ENCODE measurements at places on chromosomes 1 and 21.
A peak's percentile ranks its signal among the peaks of the same experiment; 100 is the strongest.

DNA sequence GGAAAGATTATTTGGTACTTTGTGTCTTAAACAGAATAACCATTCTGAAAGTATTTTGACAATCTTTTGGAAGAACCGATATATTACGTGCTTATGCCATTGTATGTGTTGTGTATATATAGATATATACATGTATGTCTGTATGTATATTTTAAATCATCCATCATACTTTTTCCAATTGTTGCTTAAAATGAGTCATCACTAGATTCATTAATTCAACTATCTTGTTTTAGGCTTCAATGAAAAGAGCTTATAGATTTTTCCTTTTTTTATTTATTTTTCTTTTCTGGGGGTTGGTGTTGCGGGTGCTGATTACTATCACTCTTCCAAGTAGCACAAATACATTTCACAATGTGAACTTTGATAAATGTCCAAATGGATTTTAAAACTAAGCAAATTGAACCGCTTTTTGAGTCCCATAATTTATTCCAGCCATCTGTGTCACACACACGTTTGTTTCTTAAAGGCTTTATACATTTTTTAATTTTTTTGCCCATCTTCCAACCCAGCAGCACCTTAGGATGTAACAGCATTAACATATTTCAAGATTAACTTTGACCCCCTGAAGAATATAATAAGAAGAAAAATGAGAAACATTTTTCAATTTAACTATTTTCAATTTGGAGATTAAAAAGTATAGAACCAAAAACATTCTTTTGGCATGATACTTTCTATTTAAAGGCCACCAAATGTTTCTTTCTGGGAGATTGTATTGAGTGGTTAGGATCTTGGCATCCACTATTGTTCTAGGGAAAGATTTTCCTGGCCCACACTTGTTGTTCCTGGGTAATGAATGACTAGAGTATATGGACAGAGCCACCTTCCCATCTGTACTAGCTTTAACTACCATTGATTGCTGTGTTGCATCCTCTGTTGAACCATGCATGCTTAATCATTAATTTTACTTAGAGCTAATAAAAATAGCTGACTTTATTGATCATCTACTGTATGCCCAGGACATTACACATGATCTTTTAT is 9.3 kb upstream of the DPYD start:
- peak; percentile 56 for DNase-seq

GRCh38 chr1:95991787-95992520 is 729.6 kb upstream of the PTBP2 start:
- no peak for DNase-seq

- peak; percentile 35 for DNase-seq
Measured at GRCh38 chr1:43689289-43689688, 18.0 kb upstream of the ST3GAL3 start.

DNA sequence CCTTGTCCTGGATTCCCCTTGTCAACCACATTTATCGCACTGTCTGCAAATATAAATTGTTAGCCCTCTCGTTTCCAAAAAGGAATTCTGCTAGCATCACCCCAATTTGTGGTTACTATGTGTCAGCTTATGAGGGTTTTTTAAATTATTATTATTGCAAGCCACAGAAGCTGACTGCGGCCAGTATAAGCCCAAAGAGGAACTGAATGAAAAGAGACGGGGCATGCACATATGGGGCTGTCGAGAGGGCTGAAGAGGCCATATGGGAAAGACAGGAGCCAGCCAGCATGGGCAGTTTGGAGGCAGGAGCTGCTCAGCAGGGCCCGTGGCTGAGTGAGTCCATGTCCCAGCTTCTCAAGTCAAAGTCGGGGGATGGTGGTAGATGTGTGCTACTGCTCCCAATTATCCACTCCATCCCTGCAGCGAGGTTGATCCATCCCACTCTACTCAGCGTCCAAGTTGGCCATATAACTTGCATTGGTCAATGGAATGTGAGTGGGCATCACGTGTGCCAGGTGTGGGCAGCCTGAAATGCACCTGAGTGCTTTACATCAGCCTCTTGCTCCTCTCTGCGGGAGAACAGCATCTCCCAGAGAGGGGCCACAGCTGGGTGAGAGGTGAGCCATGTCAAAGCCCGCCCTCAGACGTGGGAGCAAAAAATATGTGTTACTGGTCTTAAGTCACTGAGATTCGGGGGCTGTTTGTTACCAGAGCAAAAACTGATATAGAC is 37.6 kb upstream of the LDLRAP1 start:
- DNase-seq, result no peak

GRCh38 chr1:200366577-200367253 is 43.1 kb downstream of the ZNF281 start:
- DNase-seq, result no peak

DNA sequence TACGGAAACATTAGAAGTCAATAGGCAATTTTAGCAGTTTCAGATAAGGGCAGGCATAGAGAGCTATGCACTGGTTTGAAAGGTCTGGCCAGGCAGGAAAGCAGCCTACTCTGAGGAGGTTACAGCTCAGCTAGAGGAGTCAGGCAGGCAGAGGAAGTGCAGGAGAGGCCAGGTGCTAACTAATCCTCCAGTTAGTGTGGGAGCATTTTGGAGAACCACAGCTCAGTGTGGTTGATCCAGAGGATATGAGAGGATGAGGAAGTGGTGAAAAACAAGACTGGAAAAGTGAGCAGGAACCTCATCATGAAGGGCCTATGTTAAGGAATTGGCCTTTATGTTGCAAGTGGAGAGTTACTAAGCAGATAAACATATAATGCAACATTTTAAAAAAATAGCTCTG is 282.4 kb upstream of the SGIP1 start:
- no peak for DNase-seq

Measured in fibroblast of the aortic adventitia (primary cell).